ENCODE measurements at places on chromosomes 1 and 21.

- DNase-seq = no peak
Measured at GRCh38 chr1:53644496-53644895, 94.5 kb downstream of the GLIS1 start.

GRCh38 chr1:13965770-13966398 is 265.9 kb downstream of the PRDM2 start:
- DNase-seq = peak; percentile 93

GRCh38 chr1:209095627-209096595 is 487.6 kb upstream of the CAMK1G start:
- no peak for DNase-seq

GRCh38 chr1:224458996-224459395 is 24.4 kb upstream of the WDR26 start:
- no peak for DNase-seq

- DNase-seq = peak; percentile 54
Measured at GRCh38 chr1:11967028-11967547, 13.2 kb upstream of the MFN2 start.

GRCh38 chr1:33874636-33875035 is 10.8 kb downstream of the HMGB4 start:
- DNase-seq = no peak

DNA sequence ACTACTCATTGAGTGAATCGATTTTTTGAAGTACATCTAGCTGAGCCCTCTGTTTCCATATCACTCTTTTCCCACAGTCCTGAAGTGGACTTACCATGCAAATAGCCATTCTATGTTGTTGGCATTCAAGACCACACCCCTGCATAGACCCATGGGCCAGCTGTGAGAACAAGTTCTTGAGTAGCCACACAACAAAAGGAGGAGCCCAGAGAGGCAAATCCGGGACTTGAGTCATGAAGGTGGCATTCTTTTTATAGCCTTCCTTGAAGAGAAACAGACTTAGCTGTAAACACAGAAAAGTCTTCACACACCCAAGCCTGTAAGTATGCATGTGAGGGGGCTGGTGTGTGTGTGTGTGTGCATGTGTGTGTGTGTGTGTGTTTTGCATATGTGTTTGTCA is 13.8 kb upstream of the SPRR5 start:
- DNase-seq = no peak

- DNase-seq = no peak
Measured at GRCh38 chr1:234768171-234768568, 158.2 kb upstream of the IRF2BP2 start.

DNA sequence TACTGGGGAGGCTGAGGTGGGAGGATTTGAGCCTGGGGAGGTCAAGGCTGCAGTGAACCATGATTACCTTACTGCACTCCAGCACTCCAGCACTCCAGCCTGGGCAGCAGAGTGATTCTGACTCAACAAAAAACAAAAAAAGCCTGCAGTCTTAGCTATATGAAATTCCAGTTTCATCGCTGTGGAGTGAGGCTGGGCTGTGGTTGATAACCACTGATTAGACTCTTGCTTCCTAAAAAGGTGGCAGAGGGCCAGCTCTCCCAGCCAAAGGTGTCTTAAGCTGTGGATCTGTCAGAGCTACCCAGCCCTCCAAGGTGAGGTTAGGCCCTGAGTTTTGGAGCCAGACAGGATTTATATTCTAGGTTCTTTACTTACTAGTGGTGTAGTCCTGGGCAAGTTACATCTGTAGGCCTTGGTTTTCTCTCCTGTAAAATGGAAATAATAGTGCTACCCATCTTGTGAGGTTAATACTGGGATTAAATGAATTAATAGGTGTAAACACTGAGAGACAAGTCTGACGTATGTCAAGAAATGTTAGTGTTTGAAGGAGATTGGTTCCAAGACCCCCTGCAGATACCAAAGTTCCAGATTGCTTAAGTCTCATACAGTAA is 35.9 kb downstream of the TMCC2 start:
- DNase-seq = no peak

GRCh38 chr1:201539561-201540431 is 869 bp downstream of the NAV1 start:
- peak; percentile 81 for DNase-seq

DNA sequence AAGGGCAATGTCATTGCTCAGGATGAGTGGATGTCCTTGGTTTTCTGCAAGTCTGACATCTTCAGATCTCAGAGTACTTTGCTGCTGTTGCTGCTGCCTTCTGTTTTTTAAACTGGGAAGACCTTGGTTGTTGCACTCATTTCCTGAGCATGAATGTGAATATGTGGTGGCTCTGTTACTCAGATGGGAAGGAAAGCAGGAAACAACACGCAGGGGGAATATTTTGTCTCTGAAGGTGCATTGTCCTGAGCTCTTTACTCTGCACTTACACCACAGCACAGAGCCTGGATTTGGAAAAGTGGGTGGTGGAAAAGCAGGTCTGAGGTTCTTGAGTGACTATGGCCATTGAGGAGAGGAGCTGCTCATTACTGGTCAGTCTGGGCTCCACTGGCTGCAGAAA is 36.3 kb downstream of the PTGFRN start:
- no peak for DNase-seq

DNA sequence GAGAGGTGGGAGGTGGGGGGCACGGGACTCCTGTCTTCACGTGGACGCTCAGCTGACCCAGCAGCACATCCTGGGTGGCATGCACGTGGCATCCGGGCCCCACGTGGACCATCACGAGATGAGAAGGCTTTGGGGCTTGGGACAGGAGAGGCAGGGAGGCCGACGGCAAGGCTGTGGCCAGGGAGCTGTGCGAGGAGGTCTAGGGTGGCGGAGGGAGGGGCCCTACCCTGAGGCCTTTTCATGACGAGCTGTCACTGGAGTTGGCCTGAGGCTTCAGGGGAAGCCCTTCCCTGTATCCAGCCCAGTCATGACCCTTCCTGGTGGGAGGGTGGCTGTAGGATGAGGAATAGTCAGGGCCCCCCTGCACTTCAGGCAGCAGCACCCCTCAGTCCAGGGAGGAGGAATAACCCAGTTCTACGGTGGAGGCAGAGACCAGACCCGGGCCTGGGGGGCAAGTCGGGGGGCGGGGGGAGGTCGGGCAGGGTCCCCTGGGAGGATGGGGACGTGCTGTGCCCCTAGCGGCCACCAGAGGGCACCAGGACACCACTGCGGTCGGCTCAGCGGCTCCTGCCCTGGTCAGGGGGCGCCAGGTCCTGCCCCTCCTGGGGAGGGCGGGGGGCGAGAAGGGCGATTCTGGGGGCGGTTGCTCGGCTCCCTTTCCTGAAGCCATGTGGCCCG is 2.0 kb upstream of the PERM1 start:
- peak; percentile 68 for DNase-seq

GRCh38 chr1:119327450-119328155 is 41.0 kb upstream of the HAO2 start:
- DNase-seq = peak; percentile 79

DNA sequence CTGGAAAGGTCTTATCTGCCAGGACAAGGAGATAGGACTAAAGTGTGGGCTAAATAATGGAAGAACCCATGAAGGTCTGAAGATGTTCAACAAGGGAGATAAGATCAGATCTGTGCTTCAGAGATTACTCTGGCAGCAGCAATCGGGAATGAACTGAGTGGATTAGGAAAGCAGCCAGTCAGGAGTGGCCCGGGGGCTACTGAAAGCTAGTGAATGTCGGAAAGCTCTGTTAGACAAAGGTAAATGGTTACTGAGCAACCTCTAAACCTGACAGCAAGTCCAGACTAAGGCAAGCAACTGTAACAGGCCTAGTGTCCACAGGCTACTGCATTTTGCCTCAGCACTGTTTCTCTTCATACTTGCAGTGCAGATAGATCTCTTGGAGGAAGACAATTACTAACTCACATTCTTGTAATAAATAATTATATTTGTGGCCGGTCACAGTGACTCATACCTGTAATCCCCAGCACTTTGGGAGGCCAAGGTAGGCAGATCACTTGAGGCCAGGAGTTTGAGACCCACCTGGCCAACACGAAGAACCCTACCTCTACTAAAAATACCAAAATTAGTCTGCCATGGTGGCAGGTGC is 12.5 kb downstream of the IQGAP3 start:
- DNase-seq = no peak

- no peak for DNase-seq
Measured at GRCh38 chr1:43370564-43370963, 2.8 kb upstream of the ELOVL1 start.

- DNase-seq = no peak
Measured at GRCh38 chr1:21060523-21060922, 116.2 kb downstream of the EIF4G3 start.

- no peak for DNase-seq
Measured at GRCh38 chr1:174039027-174039426, 16.9 kb upstream of the RC3H1 start.

GRCh38 chr1:114386129-114387009 is 124.6 kb downstream of the TRIM33 start:
- DNase-seq = no peak

GRCh38 chr1:231861541-231862481 is 235.2 kb downstream of the DISC1 start:
- DNase-seq = no peak

- no peak for DNase-seq
Measured at GRCh38 chr1:221910222-221910621, 168.3 kb upstream of the DUSP10 start.

Measured in eye (tissue), 1 donor.